ELR (cell line): ENCODE measurements at places on chromosomes 4 and X.

DNA sequence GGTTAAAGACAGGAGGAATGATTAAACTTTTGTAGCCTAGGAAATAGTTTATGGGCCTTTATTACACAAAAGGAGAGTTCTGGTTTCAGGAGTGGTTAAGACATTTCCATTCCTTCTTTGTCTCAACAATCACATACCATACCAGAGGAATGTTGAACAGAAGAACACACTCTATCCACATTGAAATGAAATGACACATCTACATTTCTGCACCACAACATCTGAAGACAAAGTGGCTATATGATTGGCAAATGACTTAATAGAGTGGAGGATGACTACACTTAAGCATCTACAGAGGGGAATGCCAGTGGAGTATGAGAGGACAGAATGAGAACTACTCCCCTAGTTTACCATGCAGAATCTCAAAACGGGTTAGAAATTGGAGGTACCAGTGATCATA, 8.0 kb downstream of the CYP2U1 start:
- no peak for DNase-seq

GRCh38 chr4:1074077-1074476, 39.3 kb downstream of the RNF212 start:
- no peak for DNase-seq

DNA sequence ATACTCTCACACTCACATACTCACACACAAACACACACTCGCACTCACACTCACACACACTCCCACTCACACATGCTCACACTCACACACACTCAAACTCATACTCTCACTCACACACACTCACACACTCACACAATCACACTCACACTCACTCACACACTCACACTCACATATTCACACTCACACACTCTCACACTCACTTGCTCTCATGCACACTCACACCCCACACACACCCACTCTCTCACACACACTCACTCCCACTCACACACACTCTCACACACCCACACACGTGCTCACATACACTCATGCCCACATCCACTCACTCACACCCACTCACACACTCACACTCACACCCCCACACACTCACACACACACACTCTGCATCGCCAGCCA, 4.9 kb upstream of the ATP2B3 start:
- no peak for DNase-seq

DNA sequence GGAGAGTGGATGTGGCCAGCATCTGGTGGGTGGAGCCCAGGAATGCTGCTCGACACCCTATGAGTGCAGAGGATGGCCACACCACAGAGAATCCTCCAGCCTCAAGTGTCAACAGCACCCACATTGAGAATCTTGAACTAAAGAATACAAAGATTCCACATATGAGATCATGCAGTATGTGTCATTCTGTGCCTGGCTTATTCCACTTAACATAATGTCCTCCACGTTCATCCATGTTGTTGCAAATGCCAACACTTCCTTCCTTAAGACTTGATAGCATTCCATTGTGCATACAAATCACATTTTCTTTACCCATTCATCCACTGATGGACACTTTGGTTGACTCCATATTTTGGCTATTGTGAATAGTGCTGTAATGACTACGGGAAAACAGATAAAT, 145.8 kb downstream of the PRKX start:
- no peak for DNase-seq

DNA sequence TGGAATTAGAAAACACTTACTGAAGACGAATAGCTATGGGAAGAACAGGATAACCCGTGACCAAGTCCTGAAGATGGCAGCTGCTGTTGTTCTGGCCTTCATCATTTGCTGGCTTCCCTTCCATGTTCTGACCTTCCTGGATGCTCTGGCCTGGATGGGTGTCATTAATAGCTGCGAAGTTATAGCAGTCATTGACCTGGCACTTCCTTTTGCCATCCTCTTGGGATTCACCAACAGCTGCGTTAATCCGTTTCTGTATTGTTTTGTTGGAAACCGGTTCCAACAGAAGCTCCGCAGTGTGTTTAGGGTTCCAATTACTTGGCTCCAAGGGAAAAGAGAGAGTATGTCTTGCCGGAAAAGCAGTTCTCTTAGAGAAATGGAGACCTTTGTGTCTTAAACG, 2.4 kb downstream of the AGTR2 start:
- DNase-seq = no peak

DNA sequence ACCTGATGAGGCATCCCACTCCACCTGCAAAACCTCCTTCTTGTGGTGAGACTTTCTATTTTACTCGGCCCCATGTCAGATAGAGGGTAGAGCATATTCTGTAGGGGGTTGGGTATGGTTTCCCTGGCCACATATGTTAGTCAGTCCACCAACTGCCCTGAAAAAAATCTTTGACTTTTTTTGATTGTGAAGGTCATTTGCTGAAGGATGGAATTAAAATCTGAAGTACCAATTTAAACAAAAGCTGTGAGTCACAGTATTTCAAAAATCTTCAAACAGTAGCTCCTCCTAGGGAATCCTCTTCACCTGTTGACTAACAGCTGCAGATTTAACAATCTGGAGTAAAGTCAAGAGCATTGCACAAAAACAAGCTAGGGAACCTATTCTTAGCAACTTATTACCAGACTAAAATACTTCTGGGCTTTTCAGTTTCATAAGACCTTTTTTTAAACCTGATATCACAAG, 8.0 kb upstream of the CCDC110 start:
- DNase-seq = no peak

GRCh38 chr4:154818230-154818629, 37.2 kb downstream of the RBM46 start:
- DNase-seq = no peak

DNA sequence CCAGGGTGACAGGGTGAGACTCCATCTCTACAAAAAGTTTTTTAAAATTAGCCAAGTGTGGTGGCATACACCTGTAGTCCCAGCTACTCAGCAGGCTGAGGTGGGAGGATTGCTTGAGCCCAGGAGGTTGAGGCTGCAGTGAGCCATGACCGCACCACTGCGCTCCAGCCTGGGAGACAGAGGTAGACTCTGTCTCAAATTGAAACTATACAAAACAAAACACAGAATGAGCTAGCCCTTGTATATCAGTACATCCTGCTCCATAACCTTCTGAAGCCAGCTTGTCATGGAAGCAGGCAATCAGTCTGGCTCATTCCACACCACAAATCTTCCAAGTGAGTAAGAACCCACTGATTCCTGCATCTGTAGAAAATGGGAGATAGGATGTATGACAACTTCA, 49.0 kb downstream of the CD99L2 start:
- DNase-seq = no peak

DNA sequence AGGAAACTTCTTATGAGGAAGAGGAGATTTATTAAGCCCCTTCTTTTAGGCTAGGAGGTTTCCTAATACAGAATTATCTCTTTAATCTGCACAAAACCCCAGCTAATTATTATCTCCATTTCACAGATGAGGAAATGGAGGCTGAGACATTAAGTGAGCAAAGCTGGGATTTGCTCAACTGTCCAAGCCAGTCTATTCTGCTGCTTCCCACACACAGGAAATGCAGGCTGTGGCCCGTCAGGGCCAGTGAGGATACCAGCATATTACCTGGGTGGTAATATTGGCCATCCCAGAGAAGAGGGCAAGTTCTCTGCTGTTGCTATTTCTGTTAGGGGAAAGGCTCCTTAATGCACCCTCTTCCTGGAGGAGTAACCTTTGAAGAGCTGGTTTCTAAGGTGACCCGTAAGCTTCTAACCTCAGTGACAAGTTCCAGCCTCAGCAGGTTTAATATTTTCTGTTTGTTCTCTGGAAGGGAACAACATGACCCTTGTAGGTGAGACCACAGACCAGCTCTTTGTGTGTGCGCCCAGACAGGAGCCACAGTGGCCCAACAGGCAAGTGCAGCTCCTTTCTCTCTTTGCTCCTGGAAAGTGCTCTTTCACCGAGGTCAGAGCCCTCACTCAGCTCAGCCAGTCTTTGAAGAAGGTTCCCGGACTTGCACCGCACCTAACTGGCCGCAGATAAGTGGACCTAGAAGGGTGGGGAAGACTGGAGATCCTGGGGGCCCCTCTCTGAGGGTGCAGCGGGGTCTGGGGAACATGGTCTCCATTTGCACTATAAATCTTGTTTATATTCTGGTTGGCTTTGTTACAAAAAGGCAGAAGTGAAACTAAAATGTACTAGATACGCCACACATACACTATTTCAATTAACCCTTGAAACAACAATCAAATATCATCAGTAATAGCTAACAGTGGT, 35.5 kb downstream of the TBC1D9 start:
- DNase-seq = no peak

DNA sequence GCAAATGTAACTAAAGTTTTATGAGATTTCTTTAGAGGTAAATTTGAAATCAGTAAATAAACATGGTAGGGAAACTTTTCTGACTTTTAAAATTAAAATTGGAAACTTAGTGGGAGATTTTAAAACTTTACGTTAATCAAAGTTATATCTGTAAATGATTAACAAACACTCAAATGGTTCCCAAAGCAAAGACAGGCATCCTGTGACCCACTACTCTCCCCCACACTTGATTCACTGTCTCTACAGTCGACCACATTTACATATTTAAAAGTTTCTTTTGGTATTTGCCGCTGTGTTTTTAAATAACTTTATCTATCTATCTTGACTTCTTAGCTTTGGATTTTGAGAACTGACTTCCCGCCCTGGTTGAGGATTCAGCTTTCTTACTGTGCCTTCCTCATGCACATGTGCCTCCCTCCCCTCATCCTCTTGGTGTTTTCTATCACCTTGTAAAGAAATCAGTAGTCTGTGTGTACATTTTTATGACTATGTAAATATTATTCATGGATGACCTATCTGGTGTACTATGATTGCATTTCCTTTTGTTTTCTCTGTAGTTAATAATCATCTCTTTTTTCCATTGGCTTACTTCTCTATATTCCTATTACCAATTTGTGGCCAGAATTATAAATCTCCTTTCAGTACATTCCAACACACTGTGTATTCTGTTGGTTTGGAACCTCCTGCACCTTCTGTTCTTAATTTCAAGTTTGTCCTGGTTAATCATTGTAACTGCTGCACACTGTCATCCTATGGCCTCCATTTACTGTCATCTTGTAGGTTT, 72.6 kb downstream of the WWC2 start:
- DNase-seq = peak; percentile 21

GRCh38 chrX:57640674-57641016, 39.4 kb downstream of the NLRP2B start:
- no peak for DNase-seq

DNA sequence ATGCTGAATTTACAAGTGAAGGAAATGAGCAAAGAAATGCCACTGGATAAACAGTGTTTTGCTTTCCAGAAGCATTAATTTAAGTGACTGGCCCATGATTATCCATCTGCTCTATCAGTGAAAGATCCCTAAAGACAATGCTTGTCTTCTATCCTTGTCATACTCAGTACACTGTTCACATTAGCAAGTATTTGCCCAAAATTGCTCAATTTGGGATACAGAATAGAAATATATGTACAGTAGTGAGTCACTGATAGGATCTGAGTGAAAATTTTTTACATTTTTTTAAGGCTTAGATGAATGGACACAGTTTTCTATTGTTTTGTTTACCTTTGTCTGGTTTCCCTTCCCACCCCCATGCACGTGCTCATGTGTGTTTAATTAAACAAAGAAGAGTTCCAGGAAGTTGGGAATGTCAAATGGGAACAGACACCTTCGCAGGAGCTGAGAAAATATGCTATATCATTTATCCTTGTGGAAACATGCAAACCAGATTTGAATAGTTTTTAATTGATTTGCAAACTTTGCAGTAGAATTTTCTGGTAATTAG, 656.3 kb downstream of the RPA4 start:
- DNase-seq = no peak

DNA sequence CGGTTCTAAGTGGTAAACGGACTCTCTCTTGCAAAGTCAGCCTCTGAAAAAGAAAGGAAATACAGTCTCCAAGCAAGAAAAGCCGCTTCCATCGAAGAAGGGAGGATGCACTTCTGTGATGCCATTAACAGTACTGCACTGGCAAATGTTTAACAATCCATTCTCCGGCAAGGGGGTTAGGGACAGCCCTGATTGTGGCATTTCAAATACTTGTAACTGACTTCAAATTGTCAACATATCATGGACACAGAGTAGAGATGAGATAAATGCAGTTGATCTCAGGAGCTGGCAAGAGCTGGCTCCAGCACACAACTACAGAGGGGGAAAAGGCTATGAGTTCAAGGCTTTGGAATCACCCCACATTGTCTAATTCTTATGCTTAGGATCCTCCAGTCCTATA, 146.8 kb downstream of the SLC7A11 start:
- no peak for DNase-seq

DNA sequence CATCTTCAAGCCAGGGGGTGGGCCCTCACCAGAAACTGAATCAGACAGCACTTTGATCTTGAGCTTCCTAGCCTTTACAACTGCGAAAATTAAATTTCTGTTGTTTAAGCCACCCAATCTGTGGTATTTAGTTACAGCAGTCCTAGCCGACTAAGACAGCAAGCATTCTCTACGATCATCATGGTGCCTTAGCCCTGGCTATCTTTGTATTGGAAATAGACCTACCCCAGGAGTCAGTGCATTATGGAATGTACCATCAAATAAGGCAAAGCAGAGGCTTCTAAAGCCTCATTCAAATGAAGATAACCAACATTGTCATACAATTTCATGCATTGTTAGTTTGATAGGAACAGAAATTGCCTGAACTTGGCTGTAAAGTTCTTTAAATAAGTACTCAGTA, 75.0 kb downstream of the PARM1 start:
- DNase-seq = no peak

- DNase-seq = no peak
Observed at GRCh38 chr4:186861317-186861716, 137.7 kb upstream of the FAT1 start.

DNA sequence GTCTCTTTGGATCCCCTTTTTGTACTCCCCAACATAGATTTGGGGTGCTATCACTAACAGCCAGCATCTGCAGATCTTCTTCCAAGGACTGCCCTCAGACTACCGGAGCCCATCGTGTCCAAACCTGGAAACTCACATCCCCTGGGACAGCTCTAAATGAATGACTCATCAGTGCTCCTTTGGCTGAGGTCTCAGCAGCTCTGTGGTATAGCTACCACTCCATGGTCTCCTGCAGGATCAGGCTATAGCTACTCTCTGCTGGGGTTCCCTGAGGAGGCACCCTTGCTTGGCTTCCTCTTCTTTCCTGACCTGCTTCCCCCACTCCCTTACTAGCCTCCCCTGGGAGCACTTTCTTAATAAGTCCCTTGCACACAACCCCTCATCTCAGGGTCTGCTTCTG, 97.5 kb upstream of the PRPS2 start:
- DNase-seq = no peak

DNA sequence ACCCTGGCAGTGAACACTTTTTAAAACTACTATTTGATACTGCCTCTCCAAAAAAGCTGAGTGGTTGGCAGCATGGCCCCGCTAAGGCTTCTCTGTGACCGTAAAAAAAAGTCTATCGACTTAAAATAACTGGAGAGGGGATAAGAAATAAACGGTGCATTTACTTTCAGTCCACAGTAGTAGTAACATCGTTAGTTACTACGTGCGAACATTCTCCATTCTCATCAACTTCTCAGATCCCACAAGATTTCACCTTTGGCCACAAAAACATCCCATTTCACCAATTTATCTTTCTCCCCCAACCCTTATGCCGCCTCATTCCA, 524 bp upstream of the EXOSC9 start:
- no peak for DNase-seq
